Retina (tissue), 1 donor: ENCODE measurements at places on chromosomes 6 and 20.

GRCh38 chr20:57315083-57315975 is 14.3 kb upstream of the SPO11 start:
- DNase-seq: no peak

GRCh38 chr20:44959082-44959637 is 1.0 kb downstream of the TOMM34 start:
- peak; percentile 15 for DNase-seq

- no peak for DNase-seq
Measured at GRCh38 chr6:159804504-159804903, 4.4 kb downstream of the PNLDC1 start.

- DNase-seq: no peak
Measured at GRCh38 chr6:30725713-30726505, 5.8 kb downstream of the TUBB start.

DNA sequence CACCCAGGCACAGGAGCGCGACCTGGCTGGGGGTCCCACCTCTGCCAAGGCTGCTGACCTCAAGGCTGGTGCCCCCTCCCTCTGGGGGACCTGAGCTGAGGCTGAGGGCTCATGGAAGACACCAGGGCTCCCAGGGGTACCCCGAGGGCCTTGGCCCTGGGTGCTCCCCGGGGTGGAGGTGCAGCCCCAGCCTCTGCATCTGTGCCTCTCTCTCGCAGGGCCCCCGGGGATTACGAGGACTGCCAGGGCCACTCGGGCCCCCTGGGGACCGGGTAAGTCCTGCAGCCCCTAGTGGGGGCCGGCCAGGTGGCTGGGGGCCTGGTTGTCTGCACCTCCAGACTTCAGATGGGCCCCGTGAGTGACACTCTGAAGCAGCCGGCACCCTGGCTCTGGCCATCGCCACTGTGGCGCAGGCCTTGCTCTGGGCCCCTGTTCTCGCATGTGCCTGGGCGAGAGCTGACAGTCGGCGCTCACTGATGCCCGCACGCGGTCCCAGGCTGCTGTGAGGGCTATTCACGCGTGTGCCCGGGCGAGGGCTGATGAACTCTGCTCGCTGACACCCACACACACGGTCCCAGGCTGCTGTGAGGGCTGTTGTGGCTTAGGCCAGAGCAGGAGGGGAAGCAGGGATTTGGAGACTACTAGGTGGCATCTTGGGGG is 9.3 kb downstream of the COL9A3 start:
- no peak for DNase-seq

DNA sequence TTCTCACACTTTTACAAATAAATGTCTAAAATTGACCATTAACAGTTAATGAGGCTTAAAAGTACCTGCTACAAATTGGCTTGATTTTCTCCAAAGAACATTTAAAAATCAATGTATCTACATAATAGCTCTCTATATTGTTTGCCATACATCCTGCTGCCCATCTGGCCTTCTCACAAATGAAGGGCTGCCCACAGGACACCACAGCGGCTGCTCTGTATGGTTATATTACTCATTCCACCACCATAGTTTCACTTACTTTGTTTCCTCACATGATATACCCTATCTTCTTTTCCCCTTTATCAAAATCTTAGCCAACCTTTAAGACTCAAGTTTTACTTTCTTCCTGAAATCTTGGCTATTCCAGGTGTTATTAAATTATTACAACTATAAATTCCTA is 407.7 kb upstream of the HTR1E start:
- DNase-seq: no peak

GRCh38 chr6:110328259-110328658 is 29.9 kb downstream of the METTL24 start:
- no peak for DNase-seq

GRCh38 chr6:129153257-129153656 is 270.3 kb downstream of the LAMA2 start:
- no peak for DNase-seq

GRCh38 chr6:153595903-153596302 is 443.1 kb upstream of the OPRM1 start:
- DNase-seq: no peak

- no peak for DNase-seq
Measured at GRCh38 chr6:64553249-64553786, 917.7 kb downstream of the PHF3 start.

GRCh38 chr6:150486048-150486447 is 113.6 kb upstream of the PLEKHG1 start:
- DNase-seq: no peak

- DNase-seq: no peak
Measured at GRCh38 chr6:56368491-56368890, 121.1 kb upstream of the COL21A1 start.

DNA sequence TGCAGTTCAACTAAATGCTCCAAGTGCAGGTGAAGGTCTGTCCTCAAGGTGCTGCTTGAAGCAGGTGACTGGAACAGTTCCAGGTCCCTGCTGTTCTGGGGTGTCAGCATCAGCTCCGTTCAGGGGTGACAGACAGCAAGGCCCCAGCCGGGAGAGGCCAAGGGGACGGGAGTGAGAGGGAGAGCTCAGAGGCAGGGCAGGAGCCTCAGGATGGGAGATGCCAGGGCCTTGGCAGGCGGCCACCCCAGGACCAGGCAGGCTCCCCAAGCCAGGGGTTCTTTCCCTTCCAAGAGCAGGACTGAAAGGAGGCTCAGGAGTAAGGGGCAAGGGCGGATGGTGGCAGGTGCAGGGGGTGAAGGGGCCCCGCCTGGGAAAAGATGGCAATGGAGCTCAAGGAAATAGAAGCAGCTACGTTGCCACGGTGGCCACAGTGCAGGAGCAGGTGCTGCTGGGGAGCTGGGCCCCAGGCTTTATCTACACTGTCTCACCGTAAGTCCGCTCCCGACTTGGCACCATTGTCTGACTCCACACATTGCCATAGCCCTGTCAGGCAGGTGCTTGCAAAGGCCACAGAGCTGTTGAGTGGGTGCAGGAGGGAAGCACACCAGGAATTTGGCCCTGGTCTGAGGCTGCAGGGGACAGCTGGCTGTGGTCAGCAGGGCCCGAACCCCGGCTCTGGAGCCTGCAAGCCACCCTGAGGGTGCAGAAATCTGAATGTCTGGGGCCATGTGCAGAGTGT is 43.1 kb downstream of the ERMARD start:
- no peak for DNase-seq

- DNase-seq: no peak
Measured at GRCh38 chr6:53251033-53251672, 97.6 kb downstream of the ELOVL5 start.

GRCh38 chr6:31661262-31662123 is 915 bp upstream of the C6orf47 start:
- no peak for DNase-seq

DNA sequence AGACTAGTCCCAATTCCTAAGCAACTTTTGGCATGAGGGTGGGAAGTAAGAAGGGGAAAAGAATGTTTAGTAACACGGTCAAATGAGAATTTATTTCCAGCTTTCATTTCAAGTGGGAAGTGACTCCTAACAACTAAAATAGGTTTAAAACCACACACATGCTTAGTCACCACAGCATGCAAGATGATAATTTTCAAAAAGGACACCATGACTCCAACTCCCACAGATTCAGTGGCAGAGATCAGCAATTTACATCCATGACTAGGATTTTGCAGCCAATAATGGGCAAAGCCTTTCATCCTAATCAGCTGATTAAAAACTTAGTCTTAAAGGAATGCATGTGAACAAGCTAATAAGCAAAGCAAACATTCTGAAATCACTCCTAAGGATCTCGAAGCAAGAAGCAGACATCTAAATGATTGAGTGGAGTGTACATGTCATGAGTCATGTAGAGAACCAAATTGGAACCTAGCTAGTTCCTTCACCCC is 48.1 kb upstream of the GCLC start:
- no peak for DNase-seq

GRCh38 chr6:73309785-73310502 is 44.1 kb downstream of the DPPA5 start:
- peak; percentile 91 for DNase-seq

- DNase-seq: no peak
Measured at GRCh38 chr6:139175389-139175948, 40.6 kb downstream of the HECA start.

GRCh38 chr20:41030531-41031242 is 2.1 kb downstream of the TOP1 start:
- DNase-seq: peak; percentile 8

- no peak for DNase-seq
Measured at GRCh38 chr6:10999994-11000393, 44.1 kb downstream of the ELOVL2 start.

DNA sequence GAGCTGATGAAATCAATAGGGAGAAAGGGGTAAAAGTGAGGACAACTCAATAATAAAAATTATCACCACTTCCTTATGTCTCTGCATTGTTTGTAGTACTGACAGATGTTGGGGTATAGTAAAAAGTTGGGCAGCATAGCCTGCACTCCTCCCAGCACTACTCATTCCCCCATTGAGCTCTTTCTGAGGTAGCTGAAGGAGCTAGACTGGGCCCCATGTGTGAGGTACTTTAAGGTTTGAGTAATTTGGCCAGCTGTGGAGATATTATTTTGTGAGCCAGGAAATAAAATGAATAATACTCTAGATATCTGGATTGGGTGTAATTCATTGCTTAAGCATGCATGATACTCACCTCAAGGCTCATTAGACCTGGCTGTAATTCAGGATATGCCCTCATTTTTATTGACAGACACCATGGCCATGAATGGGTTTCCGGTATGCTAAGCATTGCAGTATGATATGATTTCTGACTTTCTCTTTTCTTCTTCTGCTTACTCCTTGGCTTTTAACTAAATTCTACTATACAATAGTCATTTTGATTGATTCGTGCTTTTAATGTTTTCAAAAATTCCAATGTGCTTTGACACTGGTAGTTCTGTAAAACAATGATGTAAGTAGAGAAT is 283.9 kb upstream of the RIMS1 start:
- DNase-seq: no peak

DNA sequence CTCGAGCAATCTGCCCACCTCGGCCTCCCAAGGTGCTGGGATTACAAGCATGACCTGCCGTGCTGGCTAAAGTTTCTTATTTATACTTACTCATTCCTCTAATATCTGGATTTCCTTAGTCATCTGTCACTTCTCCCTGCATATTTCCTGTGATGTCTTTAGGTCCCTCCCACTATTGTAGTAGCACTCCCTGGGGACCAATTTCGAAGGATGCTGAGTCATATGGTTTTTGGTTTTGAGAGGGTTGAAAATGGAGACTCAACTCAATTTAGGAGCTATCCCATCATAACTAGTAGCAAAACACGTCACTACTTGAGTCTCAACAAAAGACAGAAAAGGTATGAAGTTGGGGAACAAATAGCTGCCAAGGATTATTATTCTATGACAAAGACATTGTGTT is 20.2 kb downstream of the MCUR1 start:
- DNase-seq: no peak

DNA sequence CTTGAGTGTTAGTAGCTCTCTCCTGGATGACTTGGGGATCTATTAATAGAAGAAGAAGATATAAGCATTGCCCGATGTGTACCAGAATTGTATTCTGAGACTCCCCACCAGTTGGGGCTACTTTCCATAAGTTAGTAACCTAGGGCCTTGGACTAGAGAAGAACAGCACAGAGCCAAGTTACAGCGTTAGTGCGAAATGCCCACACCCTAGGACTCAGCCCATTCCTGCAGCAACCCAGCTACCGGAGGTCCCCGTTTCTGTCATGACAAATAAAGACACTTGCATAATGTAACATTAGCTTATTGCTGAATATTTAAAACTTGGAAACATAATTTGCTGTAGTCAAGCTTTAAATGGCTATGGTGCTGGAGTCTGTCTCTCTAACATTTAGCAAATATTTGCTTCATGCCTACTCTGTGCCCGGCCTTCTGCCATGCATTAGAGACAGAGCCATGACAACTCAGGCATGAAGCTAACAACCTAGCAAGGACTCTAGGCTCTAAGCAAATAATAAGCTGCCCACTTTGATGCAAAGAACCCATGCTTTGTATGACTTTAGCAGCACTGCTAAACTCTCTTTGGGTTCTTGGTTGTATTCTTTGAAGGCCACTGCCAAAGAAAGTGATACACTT is 103.4 kb upstream of the COL21A1 start:
- DNase-seq: no peak

DNA sequence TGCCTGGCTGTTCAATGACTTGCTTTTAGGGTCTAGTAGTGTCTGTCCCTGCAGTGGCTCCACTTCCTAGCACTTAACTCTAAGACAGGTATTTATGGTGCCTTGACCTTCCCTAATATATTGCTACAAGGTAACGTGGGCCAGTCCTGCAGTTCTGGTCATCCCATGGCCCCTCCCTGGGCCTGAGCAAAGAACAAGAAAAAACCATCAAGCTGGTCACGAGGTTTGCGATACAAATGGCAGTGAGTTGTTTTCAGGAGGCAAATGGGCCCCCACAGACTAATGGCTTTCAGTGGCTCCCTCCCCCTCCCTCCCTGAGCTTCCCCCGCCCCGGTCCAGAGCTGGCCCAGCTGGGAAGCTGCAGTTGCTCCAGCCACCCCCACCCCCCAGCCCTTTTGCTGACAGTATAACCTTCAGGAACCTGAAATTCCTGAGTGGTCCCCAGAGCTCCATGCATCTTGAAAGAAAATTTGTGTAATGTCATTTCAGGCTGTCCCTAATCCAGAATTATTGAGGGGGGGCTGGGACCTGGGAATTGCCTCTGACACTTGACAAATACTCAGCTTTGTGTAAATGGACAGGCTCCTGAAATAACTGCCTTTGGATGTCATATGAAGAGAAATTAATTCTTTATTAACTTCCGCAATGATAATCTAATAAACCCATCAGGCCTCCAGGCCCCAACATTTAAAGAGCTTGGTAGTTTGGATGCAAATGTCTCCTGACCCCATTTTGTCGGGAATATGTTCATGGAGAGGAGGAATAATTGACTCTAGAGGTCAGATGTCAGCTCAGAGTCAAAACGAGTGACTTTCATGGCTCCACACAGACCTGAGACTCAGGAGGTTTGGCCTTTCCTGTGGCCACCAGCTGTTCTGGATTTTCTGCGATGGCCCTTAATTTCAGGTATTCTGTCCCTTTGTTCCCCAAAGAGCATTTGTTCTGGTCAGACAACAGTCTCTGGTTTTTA is 153.2 kb upstream of the TOP1 start:
- no peak for DNase-seq

GRCh38 chr20:31595380-31595653 is 9.8 kb upstream of the ID1 start:
- no peak for DNase-seq

DNA sequence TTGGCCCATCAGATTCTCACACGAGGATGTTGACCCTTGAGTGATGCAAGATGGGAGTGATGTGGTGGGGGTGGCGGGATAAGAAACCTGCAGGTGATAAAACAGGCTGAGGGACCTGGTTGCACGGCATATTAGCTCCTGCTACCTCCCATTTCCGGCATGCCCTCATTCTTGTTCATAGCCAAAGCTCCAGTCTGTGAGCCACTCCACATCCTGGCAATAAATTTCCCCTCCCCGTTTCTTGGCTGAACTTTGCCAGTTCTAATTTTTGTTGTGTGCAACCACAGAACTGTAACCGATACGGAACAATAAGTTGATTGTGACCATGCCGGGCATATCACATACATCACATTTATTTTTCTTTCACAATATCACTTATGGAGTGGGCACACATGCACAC is 41.6 kb upstream of the NFATC2 start:
- DNase-seq: no peak

DNA sequence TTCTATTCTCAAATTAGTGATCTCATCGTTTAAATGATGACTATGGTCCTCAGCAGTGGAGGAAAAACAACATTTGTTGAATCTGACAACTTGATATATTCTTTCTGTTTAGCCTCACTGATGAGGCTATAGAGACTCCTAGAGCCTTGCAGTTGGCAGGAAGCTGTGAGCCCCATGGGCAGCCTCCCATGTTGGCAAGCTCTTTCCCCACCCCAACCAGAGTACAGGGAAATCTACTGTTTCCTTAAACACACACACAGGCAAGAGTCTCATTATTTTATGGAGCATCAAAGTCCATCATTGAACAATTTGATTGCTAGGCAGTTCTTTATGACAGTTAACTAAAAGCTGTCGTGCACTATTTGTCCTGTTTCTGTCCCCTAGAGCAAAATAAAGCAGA is 498.2 kb upstream of the CITED2 start:
- DNase-seq: no peak
